ENCODE measurements at places on chromosomes 12 and 14.

GRCh38 chr14:100755649-100756048 lies 29.0 kb downstream of the DLK1 start:
- DNase-seq, result no peak

- DNase-seq, result no peak
Observed at GRCh38 chr12:53105712-53106439, 2.6 kb downstream of the SOAT2 start.

DNA sequence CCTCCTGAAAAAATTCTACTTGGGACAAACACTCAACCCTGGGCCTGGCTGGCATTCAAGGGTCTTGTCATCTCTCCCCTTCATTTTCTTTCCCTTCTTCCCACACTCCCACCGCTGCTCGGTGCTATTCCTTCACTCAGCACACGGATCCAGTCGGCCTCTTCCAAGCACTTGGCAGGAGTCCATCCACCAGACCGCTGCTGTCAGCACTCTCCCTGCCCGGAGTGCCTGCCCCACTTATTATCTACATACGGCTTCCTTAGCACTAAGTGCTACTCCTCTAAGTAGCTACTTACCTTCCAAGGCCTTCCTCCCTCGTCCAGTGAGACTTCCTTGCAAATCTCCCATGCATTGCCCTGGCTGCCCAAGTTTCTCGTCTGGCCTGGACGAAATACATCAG lies 29.8 kb downstream of the CALM1 start:
- DNase-seq, result no peak

DNA sequence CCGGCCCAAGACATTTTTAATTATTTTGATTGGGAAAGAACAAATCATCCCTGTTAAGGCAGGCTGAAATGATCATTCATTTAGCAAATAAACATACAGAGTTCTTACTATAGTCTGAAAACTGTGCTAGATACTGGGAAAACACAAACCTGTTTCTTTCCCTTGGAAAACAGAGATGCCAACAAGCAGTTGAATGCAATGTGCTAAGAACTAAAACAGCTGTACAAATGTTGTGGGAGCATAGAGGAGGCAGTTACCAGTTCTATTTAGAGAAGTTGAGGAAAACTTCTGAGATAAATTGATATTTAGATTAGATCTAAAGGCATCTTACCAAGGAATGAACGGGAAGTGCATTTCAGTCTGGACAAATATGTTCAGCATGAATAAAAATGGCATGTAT lies 3.2 kb upstream of the NECAP1 start:
- DNase-seq, result no peak

- no peak for DNase-seq
Observed at GRCh38 chr14:64704143-64704742, at the start of gene PLEKHG3. PLEKHG3 (plus strand) TSS chr14:64704424; CDS start chr14:64727632, 23,208 bp downstream.

DNA sequence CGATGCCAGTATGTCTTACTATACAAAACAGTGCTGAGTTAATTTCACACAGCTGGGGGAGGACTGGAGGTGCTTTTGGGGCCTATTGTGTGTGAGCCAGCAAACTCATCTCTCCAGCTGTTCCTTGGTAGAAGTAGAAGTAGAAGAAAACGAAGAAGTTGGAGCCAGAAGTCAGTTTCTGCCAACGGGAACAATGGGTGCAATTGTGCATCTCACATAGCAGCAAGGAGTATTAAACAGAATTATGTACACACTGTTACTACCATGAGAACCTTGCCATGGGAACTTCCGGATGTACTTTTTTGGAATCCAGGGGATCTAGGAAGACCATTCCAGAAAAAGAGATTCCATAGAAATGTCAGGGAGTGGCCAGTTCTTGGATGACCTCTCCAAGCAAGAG lies 88.6 kb downstream of the VCPKMT start:
- no peak for DNase-seq

DNA sequence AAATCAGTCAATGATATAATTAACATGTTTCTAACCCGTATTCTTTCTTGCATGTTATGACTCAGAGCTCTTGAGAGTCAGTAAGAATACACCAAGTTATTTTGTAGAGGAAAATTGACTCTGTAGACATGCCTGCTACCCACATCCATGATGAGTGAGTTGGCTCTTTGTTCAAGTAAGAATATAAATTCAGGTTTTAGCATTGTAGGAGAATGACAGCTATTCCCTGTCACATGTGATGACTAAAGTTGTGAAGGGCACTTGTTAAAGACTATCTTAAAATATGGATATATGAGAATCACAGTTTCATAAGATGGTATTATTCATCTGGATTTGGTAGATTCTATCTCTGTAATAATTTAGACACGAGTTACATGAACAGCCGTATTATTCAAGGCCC lies 209.1 kb downstream of the CCDC59 start:
- DNase-seq, result no peak

DNA sequence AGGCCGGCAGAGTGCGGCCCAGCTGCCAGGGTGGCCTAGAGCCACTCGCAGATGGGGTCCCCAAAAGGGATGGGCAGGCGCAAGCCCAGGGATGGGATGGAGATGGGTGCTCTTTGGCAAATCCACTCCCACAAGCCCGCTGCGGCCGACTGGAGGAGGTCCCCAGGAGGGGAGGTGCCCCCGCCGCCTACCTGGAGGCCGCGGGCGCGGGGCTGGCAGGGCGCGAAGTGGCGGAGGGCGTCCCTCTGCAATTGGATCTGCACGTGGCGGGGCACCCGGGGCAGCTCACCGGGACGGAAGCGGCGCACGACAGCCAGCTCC lies 730 bp downstream of the PPP1R3E start:
- DNase-seq, result no peak

DNA sequence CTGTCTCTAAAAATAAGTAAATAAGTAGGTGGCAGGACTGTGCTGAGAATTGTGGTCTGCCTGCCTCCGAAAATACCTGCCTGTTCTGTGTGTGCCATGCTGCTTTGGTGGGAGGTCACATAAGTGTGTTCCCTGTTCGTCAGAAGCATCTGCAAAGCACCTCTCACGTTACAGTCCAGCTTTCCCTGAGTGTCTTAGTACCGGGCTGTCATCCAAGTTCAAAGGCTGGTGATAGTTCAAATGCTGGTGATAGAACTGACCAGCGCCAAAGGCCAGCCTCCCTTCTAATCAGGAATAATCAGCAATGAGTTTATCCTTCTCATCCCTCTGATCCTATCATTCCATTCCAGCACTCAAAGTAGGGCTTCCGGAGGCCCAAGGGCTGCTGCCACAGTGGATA lies 5.6 kb downstream of the CABP1 start:
- DNase-seq, result no peak

DNA sequence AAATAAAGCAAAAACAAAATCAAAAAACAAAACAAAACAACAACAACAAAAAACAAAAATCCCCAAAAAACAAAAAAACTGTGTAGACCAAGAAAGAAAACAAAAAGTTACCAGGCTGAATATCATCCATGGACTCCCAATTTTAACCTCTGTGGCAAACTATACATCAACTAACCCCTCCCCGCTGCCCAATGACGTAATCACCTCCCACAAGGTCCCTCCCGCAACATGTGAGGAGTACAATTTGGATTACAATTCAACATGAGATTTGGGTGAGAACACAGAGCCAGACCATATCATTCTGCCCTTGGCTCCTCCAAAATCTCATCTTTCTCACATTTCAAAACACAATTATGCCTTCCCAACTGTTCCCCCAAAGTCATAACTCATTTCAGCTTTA lies 179.8 kb downstream of the DERA start:
- no peak for DNase-seq

- DNase-seq, result no peak
Observed at GRCh38 chr14:69037790-69038454, 58.8 kb upstream of the ACTN1 start.

DNA sequence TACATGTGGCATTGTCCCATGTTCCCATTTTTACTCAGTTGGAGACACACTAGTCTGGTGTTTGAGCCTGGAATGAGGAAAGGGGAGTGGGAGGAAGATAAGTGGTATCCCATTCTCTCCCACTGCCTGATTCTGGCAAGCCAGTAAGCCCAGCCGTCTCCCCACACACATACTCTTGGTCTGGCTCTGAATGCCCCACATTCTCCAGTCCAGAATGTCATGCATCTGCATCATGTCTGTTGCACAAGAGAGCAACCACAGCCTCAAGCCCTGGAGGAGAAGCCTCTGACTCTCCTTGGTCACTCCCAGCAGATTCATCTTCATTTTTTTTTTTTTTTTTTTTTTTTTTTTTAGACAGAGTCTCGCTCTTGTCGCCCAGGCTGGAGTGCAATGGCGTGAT lies 48.0 kb downstream of the DRAM1 start:
- DNase-seq, result no peak

DNA sequence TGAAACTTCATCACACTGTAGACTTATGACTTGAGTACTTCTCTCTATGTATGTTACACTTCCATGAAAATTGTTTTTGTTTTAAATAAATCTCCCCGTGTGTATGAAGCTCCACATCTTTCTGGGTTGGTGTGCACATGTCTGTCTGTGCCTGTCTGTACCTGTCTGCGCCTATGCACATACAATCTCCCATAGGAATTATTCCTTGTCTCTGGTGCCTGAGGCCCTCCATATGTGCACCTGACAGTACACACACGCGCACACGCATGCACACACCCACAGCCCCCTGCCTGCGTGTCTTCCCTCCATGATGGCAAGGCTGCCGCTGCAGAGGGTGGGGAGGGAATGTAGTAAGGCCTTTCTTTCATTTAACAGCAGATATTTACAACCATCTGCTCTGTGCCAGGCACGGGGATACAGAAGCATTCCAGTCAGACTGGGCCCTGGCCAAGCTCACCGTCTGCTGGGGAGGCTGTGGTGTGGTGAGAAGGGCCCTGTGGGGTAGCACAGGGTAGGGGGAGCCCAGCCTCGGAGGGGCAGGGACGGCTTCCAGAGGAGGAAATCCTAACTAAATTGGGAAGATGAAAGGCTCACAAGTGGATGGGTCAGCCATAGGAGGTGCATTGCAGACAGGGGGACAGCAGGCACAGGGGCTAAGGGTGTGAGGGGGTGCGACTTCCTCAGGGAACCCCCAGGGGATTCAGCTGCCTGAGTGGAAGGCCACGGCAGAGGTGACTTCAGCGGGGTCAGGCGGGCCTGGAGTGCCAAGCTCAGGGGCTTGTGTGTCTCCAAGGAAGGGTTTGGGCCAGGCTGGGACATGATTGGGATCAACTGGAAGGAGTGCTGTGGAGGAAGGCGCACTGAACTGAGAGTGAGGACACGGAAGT lies 26.1 kb downstream of the KRT8 start:
- no peak for DNase-seq

- no peak for DNase-seq
Observed at GRCh38 chr14:103140316-103141109, 17.3 kb downstream of the TNFAIP2 start.

DNA sequence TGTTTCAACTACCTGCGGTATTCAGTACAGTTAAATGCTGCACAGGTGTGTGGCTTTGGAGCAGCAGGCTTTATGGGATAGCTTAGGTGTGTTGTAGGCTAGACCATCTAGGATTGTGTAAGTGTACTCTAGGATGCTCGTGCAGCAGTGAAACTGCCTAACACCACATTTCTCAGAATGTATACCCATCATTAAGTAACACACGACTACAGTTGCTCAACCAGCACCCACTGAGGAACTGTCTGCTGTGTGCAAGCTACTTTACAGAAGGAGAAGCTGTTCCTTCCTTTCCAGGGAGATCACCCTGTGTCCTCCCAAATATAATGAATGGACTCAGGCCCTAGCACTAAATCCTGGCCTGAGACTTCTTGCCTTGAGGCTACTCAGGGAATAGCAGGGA lies 94.8 kb downstream of the SLC24A4 start:
- no peak for DNase-seq

- DNase-seq, result no peak
Observed at GRCh38 chr12:55446326-55446725, 2.5 kb downstream of the OR6C2 start.

- DNase-seq, result no peak
Observed at GRCh38 chr14:76755610-76756370, 5.5 kb upstream of the VASH1 start.

DNA sequence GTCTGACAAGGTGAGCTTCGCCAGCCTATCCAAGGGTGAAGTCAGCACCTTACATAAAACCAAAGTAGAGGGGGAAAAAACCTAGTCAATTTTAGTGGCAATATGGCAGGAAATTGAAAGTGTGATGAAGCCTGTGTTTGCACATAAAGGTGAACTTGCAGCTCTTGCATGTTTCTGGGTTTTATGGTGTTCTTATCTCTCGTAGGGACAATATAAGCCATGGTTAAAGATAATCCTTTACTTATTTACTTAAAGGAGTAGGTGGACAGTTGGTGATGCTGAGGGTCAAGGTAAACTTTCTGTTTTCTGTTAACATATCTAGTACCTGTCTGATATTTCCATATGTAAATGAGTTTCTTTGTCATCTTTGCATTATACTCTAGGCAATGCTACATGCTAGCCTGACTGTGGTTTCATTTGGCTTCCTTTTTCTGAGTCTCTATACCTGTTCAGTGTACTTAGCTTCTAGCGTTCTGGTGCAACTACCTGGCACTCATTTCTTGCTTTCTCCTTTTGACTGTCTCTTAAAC lies 32.8 kb downstream of the CCDC91 start:
- no peak for DNase-seq

DNA sequence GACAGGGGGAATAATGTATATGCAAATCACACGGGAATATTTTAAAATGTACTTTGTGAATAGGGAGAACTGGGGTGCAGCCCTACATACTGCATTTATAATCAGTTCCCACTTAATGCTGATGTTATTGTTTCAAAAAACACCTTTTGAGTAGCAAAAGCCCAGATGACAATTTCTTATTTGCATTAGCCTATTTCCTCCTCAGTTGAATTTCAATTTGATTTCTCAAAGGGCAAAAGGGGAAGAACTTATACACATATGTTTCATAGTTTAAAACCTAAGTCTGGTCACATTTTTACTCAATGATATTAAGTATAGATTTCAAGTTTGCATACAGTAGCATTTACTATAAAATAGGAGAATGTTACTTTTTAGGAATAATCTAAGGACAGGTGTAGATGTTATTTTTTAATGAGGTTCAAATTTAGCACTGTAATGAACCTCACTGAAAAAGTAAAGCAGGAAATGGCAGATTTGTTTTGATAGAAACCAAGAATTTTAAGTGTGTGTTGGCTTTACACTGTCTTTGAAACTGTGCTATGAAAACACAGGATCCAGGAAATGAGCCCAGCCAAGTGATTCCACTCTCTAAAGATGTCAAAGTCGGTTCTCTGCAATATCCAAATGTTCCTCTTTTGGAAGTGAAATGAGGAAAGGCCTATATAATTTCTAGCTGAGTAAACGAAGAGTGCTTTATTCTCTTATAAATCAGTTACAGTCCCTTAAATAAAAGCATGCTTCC lies 367.4 kb downstream of the BTG1 start:
- DNase-seq, result no peak

- no peak for DNase-seq
Observed at GRCh38 chr14:90109858-90110257, 48.1 kb downstream of the KCNK13 start.

GRCh38 chr12:6347367-6348338 lies 5.8 kb upstream of the TNFRSF1A start:
- DNase-seq, result no peak

GRCh38 chr12:79883216-79883615 lies 51.7 kb downstream of the PPP1R12A start:
- DNase-seq, result no peak

GRCh38 chr12:122830517-122831214 lies 4.6 kb upstream of the HIP1R start:
- DNase-seq, result no peak

- no peak for DNase-seq
Observed at GRCh38 chr12:117038919-117039318, 60.3 kb downstream of the TESC start.
